ENCODE measurements at places on chromosomes 13 and 19. TPM values are rescaled to one million over a fixed set of nuclear protein-coding genes. Genes with fewer than 3 reads are reported as not detected.

DNA sequence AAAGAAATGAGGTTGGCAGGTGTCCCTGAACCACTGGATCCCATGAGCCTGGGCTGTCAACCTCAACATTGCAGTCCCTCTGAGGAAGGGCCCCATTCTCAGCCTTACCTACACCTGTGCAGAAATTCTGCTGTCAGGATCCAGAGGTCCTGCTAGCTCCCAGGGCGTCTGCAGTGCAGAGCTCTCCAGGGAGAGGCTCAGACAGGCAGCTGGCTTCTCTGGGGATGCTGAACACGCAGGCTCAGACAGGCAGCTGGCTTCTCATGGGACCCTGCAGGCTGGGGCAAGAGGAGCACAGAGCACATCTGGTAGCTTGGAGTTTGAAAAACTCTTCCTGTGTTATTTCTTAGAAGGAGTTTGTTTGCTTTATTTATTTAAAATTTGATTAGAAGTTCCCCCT is 50.9 kb downstream of the TMEM255B start:
- no peak for DNase-seq

GRCh38 chr19:51977346-51977745 is 9.3 kb downstream of the ZNF350 start:
- DNase-seq, result no peak

- no peak for DNase-seq
Observed at GRCh38 chr19:49678985-49679770, 2.1 kb downstream of the PRMT1 start.

DNA sequence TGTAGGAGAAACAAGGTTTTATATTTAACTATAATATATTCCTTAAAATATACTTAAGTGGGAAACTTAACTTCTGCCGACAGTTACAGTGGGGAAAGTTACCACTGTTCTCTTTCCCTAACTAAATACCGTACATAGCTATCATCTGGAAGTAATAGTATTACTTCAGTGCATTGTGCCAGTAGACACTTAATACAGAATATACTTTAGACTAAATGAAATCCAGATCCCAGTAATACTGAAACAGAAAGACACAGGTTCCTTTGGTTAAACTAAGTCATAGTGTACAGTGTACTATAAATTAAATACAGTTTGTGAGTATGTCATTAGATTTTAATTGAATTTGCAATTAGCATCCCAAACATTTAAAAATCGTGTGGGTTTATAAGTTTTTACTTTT is 107.5 kb downstream of the PCCA start:
- DNase-seq, result no peak

- no peak for DNase-seq
Observed at GRCh38 chr13:98080280-98080679, 62.6 kb upstream of the FARP1 start.

DNA sequence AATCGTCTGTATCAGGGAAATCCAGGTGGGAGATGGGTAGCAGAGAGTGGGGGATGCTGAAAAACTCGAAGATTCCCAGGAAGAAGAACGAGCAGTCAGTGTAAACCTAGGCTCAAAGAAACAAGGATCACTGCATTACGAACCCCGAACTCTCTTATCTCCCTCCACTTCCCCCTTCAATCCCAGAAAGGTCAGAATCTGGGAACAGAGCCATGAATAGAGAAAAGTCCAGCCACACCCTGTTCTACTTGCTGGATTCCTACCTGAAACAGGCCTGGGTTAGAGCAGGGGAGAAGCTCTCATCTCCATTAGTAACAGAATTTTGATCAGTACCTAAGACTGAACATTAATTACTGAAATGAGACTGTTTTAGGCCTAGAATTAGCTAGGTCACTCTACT is 24.4 kb downstream of the EPSTI1 start:
- DNase-seq, result no peak

- DNase-seq, result no peak
Observed at GRCh38 chr19:45253396-45254027, 2.4 kb downstream of the MARK4 start.

Gene PSG7
- not detected for total RNA-seq

- peak; percentile 37 for DNase-seq
Observed at GRCh38 chr13:110714797-110715394, 1.4 kb downstream of the ING1 start.

DNA sequence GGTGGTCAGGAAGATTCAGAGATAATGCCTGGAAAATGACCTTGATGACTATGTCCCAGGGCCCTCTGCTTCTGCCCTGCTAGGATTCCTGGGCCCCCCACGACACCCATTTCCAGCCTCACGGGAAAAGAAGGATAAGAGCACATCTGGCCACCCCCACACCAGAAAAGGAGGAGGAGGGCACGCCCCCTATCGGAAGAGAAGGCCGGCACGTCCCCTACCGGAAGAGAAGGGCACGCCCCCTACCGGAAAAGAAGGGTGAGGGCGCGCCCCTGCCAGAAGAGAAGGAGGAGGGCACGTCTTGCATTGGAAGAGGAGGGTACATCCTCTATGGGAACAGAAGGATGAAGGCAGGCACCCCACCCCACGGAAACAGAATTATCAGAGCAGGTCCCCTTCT is 84.3 kb downstream of the IER2 start:
- peak; percentile 58 for DNase-seq

- DNase-seq, result no peak
Observed at GRCh38 chr19:49984491-49984890, 23.5 kb upstream of the SIGLEC11 start.

GRCh38 chr13:75801388-75801945 is 165.3 kb downstream of the LMO7 start:
- DNase-seq, result no peak

- no peak for DNase-seq
Observed at GRCh38 chr19:10137751-10138682, 18.3 kb upstream of the EIF3G start.

Gene CYP2A7
- not detected for total RNA-seq

Gene MBD3L3
- total RNA-seq, result not detected

DNA sequence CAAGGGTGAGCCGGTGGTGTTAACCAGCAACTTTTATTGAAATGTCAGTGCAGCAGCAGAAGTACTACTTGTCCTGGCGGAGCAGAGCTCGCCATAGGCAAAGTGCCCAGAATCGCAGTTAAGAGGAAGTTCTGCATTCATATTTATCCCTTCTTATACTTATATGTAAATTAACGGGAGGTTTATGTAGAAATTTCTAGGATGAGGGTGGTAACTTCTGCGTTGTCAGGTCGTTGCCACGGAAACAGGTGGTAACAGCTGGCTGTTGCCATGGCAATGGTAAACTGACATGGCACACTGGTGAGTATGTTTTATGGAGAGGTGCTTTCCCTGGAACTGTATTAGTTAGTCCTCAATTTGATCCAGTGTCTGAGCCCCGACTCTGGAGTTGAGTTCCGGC is 2494.9 kb upstream of the PCDH20 start:
- DNase-seq, result no peak

DNA sequence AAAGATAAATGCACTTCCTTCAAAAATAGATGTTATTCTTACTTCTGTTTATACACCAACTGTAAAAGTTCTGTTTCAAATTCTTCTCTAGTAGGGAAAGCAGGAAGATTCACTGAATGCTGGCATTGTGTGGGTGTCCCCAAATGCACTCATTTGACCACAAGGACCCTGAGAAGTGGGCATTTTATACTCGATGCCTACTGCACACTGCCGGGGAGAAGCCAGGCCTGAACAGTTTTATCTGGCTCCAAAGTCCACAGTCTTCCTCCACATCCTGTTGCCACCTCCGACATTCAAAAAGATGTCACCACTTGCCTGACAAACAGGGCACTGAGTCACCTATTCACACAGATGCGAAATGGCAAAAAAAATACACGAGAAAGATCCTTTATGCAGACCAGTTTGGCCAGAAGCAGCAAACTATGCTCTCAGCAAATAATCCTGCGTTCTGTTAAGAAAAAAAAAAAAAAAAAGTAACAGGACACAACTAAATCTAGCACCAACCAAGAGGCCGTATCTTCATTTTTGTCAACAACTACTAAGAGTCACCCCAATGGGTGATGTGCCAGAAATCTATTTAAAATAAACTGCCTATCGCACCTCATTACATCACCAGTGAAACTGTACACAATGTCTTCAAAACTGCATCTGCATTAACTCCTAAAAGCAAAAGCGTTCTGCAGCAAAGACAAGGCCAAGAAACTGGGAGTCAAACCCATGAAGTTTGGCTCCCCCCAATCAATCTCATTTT is 6.2 kb downstream of the ZC3H4 start:
- DNase-seq, result no peak

- no peak for DNase-seq
Observed at GRCh38 chr13:104318121-104318520, 1251.9 kb upstream of the SLC10A2 start.

Gene USF2
- total RNA-seq, result 111 TPM

Gene CPT1C
- total RNA-seq, result 87.7 TPM

Gene URAD
- not detected for total RNA-seq

DNA sequence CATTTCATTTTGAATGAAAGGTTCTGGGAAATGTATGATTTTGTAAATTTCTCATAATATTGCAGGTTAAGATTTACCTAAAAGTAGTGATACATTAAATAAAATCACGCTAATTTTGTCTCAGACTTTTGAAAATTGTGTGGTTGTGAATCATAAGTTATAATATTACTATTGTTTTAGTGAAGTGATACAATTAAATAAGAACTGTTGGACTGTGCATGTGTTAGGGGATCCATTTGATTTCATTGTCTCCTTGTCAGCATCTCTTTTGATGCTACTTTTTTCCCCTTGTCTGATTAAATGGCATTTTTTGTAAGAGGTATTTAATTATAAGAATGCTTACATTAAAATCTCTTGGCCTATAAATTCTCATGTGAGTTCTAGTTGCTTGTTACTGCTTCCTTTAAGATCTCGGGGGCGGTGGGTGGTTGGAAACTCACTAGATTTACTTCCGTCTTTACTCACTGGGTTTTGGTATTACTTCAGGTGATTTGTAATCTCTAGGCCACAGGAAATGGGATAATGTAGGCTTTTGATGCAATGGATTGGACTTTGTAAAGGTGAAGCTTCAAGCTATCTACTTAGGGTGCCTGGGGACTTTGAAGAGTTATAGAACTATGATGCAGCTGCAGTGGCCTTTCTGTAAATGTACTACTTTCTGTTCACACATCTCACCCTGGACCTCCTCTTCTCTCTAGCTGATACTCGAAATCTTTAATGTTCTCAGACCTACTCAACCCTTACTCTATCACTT is 66.5 kb downstream of the PAN3 start:
- no peak for DNase-seq

DNA sequence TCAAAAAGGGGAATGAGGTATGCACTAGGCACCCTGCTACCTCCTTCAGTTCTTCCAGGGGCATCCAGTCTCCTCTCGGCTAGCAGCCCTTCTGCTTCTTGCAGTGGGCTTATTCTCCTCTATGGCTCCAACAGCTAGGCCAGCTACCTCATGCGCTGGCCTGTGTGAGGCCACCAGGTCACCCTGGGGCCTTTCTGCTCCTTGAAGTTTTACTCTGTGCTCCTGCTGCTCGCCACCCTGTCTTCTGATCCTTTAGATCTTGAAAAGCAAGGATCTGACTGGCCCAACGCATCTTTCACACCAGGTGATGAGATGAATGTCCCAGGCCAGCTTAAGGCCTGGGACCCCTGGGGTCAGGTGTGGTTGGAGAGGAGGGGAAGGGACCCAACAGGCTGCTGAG is 66.2 kb downstream of the RUBCNL start:
- DNase-seq, result no peak

DNA sequence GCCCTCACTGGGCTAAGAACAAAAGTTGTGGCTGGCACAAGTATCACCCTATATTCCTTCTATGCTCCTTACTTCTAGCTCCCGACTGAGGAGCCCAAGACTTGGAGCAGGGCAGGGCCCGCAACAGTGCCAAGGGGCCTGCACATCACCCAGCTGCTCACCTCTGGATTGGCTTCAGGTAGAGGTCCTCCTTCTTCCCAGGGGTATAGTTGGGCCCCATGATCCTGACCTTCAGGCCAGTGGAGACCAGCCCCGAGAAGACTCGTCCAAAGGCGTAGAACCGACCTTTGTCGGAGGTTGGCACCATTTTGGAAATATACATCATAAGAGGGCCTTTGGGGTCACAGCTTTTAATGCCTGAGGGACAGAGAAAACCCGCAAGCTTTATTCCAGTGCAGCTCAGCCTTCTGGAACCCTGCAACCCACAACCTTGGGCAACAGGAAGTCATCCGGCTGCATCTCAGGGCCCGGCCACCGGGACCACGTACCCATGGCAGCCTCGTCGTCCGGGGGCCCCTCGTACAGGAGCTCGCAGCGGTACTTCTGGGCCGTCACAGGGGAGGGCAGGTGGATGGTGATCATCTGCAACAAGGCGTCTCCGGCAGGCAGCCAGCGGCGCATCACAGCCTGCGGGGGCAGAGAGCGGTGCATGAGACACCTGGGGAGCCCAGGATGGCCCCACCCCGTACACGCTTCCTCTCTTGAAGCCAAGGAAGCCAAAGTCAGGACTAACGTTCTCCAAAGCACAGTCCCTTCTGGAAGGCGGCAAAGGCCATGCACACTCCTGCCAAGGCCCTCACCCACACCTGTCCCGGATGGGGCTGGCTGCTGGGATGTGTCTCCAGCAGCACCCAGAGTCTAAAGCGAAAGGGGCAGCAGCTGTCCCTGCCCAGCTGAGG is 4.7 kb downstream of the EEF2 start:
- no peak for DNase-seq

- no peak for DNase-seq
Observed at GRCh38 chr13:40341501-40341900, 324.9 kb downstream of the FOXO1 start.

- no peak for DNase-seq
Observed at GRCh38 chr13:84607261-84608013, 725.2 kb upstream of the SLITRK1 start.

Gene CPAMD8
- total RNA-seq, result 17.0 TPM

GRCh38 chr13:86862137-86862536 is 809.0 kb upstream of the SLITRK5 start:
- DNase-seq, result no peak

DNA sequence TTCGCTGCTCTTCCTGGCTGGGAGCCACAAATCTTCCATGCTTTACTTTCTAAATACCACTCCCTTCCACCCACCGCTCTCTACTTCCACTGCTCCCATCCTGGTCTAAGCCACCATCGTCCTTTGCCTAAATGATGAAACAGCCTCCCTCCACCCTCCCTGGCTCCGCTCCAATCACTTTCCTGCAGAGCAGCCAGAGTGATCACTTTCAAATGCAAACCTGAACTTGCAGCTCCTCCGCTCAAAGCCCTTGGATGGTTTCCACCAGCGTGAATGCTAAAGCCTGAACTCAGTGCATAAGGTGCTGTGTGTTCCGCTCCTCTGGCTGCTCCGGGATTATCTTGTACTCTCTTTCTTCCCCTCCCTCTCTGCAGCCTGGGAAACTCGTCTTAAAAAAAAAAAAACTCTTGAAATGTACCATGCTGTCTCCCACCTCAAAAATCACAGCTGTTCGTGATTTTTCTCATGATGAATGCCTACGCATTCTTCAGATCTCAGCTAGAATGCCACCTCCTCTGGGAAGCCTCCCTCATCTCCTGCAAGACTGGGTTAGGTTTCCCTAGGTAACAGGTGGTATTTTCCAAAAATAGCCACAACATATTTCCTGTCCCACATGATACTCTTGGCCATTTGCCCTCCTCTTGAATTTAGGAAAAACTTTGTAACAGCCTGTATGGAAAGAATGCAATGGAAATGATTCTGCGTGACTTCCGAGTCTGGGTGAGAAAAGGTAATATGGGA is 3.7 kb upstream of the SIN3B start:
- no peak for DNase-seq
